ENCODE measurements at places on chromosomes 7 and 10. TPM values are rescaled to one million over a fixed set of nuclear protein-coding genes. Genes with fewer than 3 reads are reported as not detected.
A peak's percentile ranks its signal among the peaks of the same experiment; 100 is the strongest.

DNA sequence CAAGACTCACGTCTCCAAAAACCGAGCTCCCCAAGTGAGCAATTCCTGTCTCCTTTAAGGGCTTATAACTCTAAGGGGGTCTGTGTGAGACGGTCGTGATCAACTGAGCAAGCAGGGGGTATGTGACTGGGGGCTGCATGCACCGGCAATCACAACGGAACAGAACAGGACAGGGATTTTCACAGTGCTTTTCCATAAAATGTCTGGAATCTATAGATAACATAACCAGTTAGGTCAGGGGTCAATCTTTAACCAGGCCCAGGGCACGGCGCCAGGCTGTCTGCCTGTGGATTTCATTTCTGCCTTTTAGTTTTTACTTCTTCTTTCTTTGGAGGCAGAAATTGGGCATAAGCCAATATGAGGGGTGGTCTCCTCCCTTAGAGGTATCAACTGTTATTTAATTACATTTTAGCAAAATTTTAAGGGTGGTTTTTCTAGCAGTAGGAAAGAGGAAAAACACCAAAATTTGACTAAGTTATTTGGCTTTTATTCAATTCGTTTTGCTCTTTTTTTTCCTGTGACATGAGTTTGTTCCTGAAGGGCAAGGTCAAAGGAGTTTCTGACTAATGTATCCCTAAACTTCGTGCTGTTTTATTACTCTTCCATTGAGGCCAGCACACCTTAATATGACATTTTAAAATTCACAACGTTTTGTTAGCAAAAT is 121.4 kb upstream of the SEC61G start:
- DNase-seq: peak; percentile 65

DNA sequence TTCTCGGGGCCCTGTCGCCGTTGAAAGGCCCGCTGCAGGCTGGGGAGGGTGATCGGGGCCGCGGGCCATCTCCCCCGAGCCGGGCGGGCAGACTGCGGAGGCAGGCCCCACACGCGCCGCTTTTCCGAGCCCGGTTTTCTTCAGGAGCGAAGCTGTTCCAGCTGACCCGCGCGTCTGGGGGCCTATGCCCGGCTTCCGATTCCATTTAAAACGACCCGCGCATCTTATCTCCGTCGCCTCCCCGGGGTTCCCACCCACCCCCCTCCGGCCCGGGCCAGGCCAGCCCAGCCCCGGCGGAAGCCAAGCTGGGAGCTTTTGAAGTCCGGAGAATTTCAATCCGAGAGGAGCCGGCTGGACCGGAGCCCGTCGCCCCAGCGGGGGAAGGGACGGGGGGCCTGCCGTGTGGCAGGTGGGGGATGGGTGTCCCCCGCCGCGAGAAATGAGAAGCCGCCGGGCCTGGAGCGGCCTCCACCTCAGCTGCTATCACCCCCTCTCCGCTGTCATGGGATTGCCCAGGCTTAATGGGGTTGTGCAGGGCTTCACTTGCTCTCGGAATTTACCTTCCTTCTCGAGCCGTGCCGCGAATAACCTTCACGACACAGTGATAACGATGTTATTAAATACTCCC is 3.1 kb upstream of the EVX1 start:
- DNase-seq: no peak

DNA sequence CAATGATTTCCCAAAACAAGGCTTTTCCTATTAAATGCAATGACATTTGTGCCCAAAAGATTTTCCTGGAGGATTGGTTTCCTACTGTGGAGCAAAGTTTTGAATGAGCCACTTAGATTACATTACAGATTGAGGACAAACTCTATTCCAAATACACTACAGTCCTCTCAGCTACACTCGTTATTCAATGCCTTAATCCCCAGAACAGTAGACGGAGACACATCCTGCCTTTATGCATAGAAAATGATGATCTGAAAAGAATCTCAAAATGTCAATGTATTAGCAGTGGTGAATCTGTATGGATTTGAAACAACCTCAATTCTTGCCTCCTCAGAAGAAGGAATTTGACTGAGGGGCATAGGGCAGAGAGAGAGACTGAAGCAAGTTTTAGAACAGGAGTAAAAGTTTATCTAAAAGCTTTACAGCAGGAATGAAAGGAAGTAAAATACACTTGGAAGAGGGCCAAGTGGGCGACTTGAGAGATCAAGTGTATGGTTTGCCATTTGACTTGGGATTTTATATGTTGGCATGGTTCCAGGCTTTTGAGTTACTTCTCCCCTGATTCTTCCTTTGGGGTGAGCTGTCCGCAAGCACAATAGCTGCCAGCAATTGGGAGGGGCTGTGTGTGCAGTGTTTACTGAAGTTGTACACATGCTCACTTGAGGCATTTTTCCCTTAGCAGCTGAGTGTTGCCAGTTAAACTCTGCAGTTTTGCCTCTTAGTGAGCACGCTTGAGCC is 891.9 kb upstream of the MBL2 start:
- no peak for DNase-seq

GRCh38 chr7:134845461-134845860 is 66.0 kb downstream of the CALD1 start:
- no peak for DNase-seq

DNA sequence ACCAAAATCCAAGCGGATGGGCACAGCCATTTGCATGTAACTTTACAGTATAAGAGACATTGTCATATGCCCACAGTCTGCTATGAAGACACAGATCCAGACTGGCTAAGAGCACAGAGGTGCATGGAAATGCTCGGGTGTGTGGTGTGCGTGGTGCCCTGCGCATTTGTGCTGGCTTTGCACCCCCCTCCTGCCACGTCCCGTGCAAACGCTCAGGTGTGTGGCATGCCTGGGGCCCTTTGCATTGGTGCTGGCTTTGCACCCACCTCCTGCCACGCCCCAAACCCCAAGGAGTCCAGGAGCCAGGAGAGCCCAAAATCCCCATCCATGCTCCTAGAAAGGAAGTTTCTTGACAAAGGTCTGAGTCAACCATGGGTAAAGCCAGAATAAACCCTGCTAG is 306.2 kb downstream of the PTPRN2 start:
- DNase-seq: no peak

DNA sequence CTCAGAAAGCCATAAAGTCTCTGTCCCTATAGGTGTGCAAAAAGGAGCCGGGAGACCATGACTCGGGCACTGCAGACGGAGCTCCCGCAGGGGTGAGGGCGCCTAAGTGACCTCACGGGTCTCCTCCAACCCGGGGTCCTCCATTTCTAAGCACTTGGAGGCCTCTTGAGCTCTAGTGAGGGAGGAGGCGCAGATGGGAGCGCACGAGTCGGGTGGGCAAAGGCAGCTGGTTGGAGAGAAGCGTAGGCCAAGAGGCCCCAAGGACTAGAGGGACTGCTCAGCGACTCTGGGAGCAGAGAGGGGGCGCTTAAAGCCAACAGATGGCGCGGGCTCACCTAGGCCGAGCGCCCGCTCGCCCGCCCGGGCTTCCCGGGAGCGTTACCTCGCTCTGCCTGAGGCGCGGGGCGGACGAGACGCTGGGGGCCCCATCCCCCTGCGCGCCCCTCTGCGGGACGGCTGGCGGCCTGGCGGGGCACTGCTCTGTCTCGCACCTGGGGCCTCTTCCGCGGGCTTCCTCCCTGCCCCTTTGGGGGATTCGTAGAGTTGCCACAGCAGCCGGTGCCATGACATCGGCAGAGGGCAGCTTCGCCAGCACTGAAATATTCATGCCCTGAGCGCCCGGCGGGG is 523 bp upstream of the CDH23 start:
- peak; percentile 72 for DNase-seq

The EPHB6 gene
- total RNA-seq: 2.6 TPM
